ENCODE measurements at places on chromosomes 7 and 10.

GRCh38 chr7:100965723-100966541, 3.4 kb upstream of the MUC12 start:
- peak; percentile 45 for DNase-seq

DNA sequence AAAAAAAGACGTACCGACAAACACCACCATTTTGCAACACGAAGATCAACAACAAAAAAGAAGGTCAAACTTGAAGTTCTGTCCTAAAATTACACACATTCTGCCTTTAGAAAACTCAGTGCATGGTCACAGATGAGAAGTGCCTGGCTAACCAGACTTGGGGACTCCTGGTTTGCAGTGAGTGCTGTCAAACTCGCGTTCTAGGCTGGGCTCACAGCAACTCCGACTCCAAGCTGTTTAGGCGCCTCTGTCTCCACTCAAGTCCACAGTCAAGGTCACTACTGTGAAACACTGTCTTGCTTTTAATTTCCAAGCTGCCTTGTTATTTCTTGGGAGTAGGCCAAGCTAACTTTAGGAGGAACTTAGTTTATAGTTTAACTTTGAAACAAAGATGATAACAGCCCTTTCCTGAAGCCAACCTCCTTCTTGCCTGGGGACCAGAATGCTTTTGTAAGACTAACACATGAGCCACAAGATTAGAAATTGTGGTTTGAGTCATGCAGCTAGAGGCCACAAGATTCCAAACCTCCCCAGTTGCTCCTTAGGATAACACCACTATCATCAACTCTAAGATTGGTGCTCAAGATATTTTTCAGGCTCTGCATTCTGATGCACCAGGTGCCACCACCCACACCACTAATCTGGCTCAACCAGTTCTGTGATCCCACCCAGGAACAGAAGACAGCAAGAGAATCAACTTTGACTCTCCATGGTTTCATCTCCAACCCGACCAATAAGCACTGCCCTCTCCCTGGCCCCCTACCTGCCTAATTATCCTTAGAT, 1.1 kb upstream of the DNAAF5 start:
- no peak for DNase-seq

GRCh38 chr7:28587211-28587610, 174.9 kb downstream of the CREB5 start:
- DNase-seq: no peak

- DNase-seq: no peak
Observed at GRCh38 chr10:11602919-11603523, 8.4 kb downstream of the USP6NL start.

- DNase-seq: no peak
Observed at GRCh38 chr7:114087653-114088469, 169.1 kb upstream of the PPP1R3A start.

All from stimulated activated CD8-positive, alpha-beta memory T cell treated with anti-CD3 and anti-CD28 coated beads, Interleukin-4, amount 100 ng/mL, for 1 hour (primary cell).